ENCODE measurements at places on chromosomes 13 and 19.

GRCh38 chr19:44005973-44006372 is 3.2 kb downstream of the ZNF230 start:
- ATAC-seq: no peak

DNA sequence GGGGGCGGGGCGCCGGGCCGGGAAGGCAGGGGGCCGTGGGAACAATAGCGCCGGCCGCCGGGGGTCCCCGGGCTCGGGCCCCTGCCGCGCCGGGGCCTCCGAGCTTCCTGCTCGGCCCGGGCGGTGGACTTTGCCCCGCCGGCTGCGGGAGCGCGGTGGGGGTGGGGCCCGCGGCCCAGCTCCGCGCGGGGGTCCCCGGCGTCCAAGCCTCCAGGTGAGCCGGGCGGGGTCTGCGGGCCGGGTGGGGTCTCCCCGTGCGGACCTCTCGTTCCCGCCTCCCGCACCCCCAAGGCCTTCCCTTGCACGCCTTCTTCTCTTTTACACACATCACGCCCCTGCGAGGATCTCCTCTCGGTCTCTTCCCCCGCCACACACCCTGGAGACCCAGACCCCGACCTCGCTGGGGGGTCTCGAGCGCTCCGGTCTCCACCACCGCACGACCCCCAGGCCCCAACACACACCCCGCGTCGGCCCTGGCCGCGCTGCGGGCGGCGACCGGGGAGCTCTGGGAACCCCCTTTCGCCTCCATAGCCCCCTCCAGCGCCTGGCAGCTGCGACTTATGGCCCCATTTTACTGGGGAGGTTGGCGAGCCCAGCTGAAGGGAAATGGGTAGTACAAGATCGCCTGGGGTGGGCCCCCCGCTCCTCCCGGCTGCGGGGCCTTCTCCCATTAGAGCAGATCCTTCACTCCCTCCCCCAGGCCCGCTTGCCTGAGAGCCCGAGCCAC is 711 bp downstream of the CAMSAP3 start:
- ATAC-seq: peak; percentile 7

GRCh38 chr13:96041326-96042110 is 11.7 kb downstream of the UGGT2 start:
- no peak for ATAC-seq

DNA sequence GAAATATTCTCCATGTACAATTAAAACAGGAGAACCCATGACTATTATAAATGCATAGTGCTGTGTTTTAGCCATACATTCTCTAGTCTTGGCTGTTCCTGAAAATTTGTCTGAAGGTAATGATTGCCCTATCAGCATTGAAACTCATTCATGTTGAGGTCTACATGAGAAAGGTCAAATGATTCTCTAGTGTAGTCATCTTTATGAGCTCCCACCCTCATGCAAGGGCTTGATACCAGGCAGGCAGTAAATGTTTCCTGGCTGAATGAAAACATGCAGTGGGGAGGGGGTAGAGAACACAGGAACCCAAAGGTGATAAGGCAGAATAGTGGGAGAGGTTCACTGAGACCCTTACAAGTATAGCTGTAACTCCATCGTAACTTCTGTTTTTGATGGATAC is 424.3 kb downstream of the COG6 start:
- ATAC-seq: no peak

GRCh38 chr13:113950451-113951245 is 23.2 kb downstream of the C13orf46 start:
- ATAC-seq: peak; percentile 10

GRCh38 chr13:49827891-49828290 is 35.4 kb upstream of the KPNA3 start:
- ATAC-seq: no peak

DNA sequence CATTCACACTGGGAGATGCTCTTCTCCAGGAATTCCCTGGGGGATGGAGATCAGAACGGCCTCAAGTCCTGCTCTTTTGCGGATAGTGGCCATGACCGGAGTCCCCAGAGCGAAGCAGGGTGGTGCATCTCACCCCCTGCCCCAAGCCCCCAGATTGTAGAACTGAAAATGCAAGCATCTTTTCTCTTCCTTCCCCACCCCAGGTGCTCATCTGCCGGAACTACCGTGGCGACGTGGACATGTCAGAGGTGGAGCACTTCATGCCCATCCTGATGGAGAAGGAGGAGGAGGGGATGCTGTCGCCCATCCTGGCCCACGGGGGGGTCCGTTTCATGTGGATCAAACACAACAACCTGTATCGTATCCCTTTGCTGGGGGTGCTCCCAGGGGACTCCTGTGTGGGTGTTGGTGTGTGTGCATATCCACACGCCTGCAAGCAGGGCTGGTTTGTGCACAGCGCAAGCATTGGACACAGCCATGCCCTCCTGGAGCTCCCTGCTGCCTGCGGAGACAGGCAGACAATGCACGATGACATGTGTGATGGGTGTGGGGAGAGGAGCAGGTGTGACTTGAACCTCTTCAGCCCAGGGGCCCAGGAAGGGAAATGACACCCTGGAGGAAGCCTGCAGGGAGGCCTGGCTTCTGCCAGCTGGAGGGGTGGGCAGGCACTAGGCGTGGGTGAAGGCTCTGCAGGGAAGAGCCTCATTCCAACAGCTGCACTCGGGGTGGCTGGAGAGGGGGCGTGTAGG is 5.7 kb downstream of the AP1M1 start:
- no peak for ATAC-seq

DNA sequence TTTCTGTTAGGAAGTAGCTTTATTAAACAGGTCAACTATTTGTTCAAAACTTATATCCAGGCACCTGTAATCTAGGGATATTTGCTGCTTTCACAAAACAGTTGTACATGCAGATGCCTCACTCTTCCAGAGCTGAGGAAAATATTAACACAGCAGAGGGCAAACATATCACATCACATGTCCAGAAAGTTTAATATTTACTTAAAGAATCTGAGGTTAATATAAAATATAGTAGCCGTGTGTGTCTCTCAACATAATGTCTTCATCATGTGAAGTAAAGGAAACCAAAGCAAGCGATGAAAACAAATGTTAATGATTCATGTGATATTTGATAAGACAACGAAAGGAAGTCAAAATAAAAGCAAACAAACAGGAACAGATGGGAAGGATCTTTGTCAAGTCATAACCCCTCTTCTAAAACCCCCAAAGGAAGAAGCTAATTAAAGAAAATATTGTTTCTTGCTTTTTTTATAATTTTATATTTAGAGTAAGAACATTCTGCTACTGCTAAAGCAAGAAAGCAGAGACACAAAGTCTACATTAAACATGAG is 418.8 kb downstream of the DACH1 start:
- no peak for ATAC-seq

GRCh38 chr19:29866011-29866410 is 54.2 kb downstream of the CCNE1 start:
- no peak for ATAC-seq

GRCh38 chr19:41876847-41877832 is at the start of gene CD79A:
CD79A (plus strand) TSS chr19:41877279; CDS start chr19:41877305, 26 bp downstream.
- peak; percentile 40 for ATAC-seq

DNA sequence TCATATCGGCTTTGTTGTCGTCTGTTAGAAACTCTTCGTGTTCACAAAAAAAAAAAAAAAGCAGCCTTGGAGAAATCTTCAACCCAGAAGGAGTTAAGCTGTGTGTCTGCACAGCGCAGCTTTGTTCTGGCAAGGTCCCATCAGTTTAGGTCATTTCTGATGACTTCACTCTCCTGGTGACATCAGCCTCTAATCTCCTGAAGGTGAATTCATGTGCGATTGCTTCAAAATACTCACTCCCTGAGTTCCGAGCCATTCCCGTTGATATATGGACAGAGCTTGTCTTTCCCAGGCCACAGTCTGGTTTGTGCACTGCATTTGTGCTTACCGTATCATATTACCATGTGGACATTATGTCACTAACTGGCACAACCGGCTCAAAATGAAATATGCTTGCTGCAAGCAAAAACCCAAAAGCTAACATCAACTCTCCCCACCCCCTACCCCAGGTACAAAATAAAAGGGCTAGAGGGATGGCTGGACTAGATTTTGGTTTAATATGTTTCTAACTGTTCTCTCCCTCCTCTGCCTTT is 342.4 kb downstream of the KCNRG start:
- peak; percentile 51 for ATAC-seq

- no peak for ATAC-seq
Observed at GRCh38 chr19:49558591-49558990, 21.8 kb downstream of the NOSIP start.

DNA sequence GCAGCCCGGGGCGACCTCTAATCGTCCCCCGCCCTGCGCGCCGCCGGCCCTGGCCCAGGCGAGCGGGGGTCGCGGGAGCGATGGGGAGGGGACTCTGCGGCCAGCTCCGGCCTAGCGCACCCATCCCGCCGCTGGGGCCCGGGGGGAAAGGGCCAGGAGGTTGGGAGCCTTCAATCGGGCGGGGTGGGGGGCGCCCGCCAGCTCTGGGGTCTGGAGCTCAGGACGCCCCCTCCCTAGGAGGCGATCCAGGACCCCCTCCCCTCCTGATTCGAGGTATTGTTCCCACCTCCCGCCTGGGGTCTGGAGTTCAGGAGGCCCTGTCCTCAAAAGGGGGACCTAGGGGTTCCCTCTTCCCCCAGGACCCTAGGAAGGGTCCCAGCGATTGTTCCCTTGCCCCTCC is 430 bp downstream of the ZNF358 start:
- ATAC-seq: no peak

DNA sequence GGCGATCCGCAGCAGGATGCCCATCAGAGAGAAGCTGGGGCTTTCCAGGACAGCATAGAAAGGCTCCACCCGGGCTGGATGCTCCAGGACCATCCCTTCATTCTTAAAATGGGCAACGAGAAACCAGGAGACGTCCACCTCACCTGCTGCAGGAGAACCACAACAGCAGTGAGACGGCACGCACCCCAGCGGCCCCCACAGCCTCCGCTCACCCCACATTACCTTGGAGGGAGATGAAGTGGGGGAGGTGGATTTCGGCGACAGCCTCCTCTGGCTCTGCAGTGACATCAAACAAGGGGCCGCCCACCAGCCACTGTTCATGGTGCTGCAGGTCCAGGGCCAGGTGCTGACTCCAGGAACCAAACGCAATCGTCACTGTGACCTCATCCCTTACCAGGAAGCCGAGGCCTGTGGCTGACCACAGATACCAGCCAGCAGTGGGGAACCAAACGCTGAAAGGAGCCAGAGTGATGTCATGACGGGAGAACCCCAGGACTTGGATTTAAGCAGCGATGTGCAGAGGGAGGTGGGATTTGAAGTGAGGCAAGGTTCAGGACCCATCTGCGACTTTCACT is 25.1 kb downstream of the CARD8 start:
- no peak for ATAC-seq

DNA sequence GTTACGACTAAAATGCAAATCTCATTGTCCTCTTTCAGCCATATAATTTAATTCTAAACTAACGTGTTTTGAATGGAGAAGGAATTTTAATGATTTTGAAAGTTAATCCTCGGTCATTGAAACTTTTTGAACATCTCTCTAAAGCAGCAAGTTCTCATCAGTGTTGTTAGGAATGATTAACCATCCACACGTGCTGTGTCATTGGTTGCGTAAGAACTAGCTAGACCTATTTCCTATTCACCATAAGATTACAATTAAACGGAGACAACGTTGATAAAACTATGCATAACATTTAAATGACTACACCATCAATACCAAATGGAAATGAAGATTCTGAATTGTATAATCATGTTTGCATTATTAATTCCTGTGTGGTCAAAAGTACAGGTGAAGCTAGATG is 155.6 kb upstream of the IRS2 start:
- no peak for ATAC-seq

DNA sequence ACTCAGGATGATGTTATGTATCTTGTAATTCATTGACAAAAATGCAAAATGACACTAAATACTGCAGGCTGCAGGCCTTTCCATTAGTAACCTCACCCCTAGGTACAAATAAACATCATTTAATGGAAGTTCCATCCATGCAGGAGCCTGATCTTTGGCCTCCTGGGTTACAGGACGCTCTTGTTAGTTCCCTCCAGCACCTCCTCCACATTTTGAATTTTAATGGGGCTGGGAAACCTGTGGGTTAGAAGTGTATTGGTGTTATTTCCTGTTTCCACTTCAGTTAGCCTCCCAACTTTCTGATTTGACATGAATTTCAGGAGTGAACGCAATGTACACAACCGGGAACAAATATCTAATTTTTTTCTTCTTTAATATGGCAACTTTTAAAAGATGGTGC is 237.1 kb upstream of the ARGLU1 start:
- no peak for ATAC-seq

DNA sequence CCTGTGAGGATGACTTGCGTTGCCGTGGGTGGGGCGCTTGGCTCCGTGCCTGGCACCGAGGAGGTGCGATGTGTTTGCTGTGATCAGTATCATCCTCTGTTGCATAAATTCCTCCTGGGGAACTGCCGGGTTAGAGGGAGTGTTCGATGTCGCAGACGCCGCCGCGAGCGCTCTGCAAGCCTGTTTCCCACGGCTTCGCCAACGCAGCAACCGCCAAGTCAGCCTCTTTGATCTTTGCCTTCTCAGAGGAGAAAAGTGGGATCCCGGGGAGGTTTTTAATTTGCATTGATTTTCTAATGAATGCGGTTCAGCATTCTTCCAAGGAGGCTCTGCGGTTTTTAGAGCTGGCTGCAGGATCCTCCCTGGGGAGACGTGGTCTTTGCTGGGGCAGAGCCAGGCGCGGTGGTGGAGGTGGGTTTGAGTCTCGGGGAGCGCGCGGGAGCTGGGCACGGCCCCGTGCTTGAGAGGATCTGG is 7.6 kb downstream of the GPR32 start:
- no peak for ATAC-seq

DNA sequence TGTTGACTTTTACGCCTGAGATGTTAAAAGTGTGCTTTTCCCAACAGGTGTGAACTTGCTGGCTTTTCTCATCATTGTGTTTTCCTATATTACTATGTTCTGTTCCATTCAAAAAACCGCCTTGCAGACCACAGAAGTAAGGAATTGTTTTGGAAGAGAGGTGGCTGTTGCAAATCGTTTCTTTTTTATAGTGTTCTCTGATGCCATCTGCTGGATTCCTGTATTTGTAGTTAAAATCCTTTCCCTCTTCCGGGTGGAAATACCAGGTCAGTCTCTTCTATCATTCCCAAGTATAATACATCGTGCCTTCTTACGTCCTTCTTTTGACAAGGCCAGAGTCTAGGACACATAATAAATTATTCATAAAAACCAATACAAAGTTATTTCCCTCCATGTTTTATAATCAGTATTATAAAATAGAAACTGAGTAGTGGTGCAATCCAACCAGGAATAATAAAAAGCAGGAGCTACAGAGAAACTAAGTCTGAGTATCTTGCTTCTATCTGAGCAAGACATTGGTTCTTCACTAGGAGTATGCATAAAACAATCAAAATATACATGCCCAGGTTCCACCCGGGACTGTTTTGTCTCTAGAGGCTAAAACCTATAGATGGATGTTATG is 57.9 kb downstream of the RXFP2 start:
- no peak for ATAC-seq
